ENCODE measurements at places on chromosomes 11 and 22.

GRCh38 chr22:20779818-20780158 is 5.9 kb downstream of the SERPIND1 start:
- no peak for DNase-seq

GRCh38 chr11:72237112-72237931 is 6.7 kb downstream of the PHOX2A start:
- no peak for DNase-seq

- no peak for DNase-seq
These were observed 25.8 kb downstream of the RCN1 start for GRCh38 chr11:32116668-32117067.

GRCh38 chr11:64244107-64244506 is 2.6 kb downstream of the PPP1R14B start:
- DNase-seq, result no peak

DNA sequence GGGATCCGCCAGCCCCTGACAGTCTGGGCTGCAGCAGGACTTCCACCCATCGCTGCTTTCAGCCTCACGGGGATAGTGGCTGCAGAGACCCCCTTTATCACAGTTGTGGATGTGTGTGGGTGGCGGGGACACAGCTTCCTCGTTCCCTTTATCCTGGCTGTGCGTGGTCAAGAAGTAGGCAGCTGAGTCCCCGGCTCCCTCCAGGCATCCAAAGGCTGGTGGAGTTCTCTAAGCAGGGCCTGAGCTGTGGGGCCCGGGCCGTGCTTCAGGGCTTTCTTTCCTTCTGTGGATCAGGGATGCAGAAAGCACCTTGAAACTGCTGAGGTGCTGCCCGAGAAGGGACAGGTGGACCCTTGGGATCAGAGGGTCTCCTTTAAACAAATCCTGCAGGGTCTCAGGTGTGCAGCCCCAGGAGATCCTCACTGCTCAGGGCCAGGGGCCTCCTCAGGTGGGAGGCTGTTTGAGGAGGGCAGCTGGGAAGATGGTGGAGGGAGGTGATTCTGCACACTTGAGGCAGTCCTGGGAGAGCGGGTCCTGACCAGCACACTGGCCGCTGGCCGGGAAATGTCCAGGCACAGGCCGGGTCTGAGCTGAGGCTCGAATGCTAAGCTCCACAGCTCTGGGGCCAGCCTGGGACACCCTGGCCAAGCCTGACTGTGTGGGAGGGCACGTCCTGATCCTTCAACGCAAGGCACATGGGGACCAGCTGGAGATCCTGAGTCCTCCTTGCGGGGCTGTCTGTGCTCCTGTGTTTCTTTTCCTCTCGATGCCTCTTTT is 1024.3 kb downstream of the BRD1 start:
- no peak for DNase-seq

DNA sequence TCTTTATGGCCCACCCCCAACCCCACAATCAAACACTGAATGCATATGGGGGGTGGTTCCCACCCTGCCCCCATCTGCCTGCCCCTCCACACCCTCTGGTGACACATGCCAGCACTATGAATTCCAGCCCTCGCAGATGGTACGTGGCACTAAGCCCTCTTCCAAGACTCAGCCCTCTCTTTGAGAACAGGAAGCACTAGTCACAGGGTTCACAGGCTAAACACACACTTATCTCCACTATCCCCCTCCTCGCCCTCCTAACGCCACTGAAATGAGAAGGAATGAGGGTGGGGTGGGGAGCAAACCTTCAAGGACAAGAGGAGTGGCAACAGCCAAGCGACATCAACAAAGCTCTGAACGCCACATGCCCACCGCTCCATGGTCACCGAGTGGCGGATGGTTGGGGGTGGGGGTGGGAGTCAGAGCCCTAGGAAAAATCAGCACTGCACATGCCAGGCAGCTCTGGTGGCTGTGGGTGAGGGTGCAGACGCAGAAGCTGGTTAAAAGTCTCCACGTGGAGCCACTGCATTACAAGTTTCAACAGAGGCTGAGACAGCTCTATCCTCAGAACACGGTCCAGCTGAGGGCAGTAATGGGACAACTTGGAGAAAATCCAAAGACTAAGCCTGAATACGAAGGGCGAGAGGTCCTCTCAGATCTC is 33.6 kb downstream of the TMEM184B start:
- no peak for DNase-seq

DNA sequence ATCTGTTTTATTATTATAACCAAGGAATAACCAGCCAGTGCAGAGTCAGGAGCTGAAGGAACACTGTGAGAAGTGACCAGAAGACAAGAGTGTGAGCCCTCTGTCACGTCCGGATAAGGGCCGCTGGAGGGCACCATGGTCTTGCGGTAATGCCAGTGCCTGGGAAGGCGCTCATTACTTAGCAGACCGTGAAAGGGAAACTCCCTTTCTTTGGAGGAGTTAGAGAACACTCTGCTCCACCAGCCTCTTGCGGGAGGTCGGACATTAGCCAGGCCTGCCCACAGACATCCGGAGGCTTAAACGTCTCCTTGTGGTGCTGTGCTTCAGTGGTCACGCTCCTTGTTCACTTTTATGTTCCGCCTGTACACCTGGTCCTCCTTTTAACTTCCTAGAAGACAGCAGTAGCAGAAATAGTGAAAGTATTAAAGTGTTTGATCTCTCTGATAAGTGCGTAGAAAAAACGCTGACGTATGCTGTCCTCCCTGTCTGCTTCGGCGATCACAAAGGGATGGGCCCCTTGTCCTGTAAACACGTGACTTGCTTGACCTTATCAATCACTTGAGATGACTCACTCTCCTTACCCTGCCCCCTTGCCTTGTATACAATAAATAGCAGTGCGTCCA is 120.6 kb upstream of the LMO1 start:
- DNase-seq, result no peak

DNA sequence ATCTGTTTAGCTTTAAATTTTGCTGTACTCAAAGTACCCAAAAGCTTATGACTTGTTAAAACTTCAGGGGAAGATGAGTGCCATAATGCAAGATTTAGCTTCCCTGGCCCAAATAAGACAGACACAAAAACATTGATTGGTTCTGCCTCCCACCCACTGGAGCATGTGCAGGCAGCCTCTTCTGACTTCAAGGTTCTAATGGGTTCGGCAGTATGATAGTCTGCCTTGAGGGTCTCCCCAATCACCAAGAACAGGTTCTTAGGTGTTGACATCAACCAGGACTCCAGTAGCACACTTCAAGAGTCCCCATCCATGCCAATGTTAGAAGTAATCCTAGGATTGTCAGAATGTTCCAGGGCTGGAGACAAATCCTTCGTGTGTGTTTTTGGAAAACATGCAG is 12.5 kb downstream of the EIF4G2 start:
- no peak for DNase-seq

- no peak for DNase-seq
These were observed 724.9 kb upstream of the TENM4 start for GRCh38 chr11:80165744-80166143.

DNA sequence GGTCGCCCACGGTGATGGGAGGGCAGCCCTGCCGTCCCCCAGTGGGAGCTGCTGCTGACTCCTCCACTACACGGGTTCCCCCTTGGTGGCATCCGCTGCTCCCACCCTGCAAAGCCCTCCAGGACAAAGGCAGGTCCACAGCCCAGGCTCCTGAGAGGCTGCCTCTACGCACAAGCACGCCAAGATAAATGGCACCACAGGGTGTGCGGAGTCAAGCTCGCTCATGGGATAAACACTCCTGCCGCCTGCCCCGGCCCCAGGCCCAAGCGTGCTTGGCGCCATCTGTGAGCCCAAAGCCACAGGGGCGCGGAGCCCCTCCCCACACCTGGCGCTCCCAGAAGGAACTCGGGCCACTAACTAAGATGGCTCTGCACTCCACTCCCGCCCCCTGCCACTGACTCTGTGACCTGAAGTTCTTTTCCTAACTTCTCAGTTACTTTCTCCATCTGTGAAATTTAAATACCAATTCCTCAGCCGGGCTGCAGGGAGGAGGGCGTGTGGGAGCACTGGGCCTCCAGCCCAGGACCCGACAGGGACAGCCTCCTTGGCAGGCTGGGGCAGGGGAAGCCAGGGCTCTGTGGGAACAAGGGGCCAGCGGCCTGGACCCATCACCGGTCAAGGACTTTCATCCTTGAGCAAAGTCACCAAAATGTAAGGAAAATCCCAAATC is 14.9 kb downstream of the EHD1 start:
- DNase-seq, result no peak

GRCh38 chr11:8913961-8914660 is 3.1 kb downstream of the AKIP1 start:
- DNase-seq, result peak; percentile 37

DNA sequence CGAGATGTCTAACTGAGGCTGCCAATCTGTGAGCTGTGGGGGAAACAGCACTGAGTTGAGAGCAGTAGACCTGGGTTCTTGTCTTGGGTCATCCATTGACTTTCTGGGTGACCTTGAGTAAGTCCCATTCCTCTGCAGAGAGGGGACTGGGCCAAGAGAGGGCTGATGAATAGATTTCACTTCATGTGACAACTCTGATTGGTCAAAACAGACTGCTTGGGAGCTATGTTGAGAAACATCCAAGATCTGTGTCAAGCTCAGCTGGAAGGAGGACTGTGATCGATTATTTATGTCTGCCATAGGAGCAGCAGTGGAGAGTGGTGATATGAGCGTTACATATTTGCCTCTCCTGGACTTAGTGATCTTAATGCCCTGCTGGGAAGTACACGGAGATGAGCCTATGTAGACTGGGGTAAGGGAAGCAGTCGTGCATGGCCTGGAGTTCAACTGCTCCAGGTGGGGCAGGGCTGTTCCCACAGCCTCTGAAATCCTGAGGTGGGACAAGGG is 47.7 kb downstream of the OTOG start:
- DNase-seq, result no peak

GRCh38 chr11:342328-342727 is 21.7 kb upstream of the IFITM3 start:
- DNase-seq, result no peak

- no peak for DNase-seq
These were observed 36.9 kb downstream of the DGCR2 start for GRCh38 chr22:19085233-19085718.

DNA sequence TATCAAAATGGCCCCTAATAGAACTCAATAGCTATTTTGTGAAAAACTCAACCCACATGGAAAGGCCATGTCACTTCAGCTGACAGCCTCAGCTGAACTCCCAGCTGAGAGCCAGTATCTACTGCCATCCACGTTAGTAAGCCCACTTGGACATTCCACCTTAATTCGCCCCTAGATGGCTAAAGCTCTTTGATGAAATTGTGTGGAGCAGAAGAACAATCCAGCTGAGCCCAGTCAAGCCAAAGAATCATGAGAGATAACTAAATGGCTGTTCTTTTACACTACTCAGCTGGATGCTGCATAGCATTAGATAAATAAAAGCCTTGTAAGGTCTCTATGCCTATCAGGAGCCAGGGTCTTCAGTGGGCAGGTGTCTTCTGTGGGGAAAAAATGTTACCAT is 396.8 kb downstream of the AASDHPPT start:
- DNase-seq, result no peak

- DNase-seq, result no peak
These were observed 34.1 kb downstream of the OR4D9 start for GRCh38 chr11:59545179-59546020.

GRCh38 chr11:108939135-108939534 is 274.3 kb downstream of the DDX10 start:
- DNase-seq, result no peak

DNA sequence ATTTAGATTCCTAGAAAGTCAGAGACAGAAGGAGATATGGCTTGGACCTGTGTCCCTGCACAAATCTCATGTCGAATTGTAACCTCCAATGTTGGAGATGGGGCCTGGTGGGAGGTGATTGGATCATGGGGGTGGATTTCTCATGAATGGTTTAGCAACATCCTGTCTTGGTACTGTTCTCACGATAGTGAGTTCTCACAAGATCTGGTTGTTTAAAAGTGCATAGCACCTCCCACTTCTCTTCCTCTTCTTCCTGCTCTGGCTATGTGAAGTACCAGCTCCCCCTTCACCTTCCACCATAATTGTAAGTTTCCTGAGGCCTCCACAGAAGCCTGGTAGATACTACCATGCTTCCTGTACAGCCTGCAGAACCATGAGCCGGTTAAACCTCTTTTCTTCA is 27.6 kb upstream of the PAMR1 start:
- DNase-seq, result no peak

DNA sequence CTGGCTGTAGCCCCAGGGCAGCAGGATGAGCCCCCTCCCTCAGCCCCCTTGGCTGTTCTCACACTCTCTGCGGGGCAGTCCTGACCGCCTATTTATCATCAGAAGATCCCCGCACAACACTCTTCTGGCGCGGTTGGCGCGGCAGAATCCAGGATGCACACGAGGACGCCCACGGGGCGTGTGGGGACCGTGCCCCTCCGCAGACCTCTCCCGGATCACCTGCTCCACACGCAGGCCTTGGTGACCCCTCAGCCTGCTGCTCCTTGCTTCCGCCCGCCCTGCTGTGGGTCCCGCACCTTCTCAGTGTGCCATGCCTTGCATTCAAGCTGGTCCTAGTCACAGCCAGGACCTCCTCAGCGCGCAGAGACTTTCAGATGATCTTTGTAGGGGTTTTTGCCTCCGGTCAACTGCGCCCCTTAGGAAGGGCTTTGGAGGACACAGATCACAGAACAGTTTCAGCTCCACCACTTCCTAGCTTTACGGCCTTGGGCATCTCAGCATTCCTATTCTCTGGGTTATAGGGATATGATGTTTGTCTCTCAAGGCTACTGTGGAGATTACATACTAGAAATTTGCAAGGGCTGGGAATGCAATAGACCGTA is 841 bp upstream of the TUB start:
- DNase-seq, result no peak

- DNase-seq, result no peak
These were observed 3.8 kb upstream of the CAPN5 start for GRCh38 chr11:77062924-77063323.

GRCh38 chr11:131840545-131840944 is 470.1 kb downstream of the NTM start:
- DNase-seq, result no peak

GRCh38 chr11:85826116-85826855 is 15.3 kb upstream of the SYTL2 start:
- no peak for DNase-seq

GRCh38 chr11:16981651-16982194 is 32.5 kb downstream of the PLEKHA7 start:
- no peak for DNase-seq

DNA sequence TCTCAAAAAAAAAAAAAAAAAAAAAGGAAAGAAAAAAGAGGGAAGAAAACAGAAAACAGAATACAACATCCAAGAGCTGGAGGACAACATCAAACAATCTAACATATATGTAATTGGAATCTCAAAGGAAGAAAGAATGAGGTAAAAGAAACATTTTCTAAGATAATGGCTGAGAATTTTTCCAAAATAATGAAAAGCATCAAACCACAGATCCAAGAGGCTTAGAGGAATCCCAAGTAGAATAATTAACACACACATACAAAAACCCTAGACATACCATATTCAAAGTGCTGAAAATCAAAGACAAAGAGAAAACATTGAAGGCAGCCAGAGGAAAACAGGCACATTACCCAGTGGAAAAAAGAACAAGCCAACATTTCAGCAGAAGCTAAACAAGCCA is 4.9 kb downstream of the SULT4A1 start:
- DNase-seq, result no peak

Measured in activated CD4-positive, alpha-beta T cell treated with anti-CD3 and anti-CD28 coated beads for 4 hours (primary cell).